Stimulated activated CD4-positive, alpha-beta T cell treated with anti-CD3 and anti-CD28 coated beads, TNF-alpha, amount 100 ng/mL, for 4 hours (primary cell): ENCODE measurements at places on chromosomes 3 and 15.

GRCh38 chr15:75234191-75234810, 23.8 kb upstream of the GOLGA6C start:
- no peak for DNase-seq

GRCh38 chr3:157582637-157582973, 79.4 kb upstream of the VEPH1 start:
- DNase-seq = no peak

DNA sequence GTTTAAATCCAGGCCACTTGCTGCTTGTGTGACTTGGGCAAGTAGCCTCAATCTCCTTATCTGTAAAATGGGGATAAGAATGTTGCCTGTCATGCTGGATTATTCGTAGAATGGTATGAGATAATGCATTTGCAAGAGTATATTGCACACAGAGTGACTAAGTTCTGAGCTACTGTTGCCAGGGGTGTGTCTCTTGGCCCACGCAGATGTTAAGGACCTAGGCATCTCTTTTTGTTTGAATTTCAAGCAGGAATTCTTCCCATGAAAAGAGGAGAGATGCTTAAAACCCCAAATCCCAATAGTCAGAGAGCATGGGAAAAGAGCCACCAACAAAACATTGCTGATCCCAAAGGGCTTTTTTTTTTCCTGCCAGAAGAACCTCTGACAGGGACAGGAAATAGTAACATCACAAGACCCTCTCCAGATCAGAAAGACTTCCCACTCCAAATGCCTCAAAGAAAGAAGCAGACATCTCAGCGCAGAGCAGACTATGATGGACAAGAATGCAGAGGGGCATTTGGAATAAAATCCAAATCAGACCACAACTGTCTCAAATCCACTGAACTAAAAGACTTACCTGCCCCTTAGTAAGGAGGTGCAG, 90.5 kb downstream of the MRPL46 start:
- no peak for DNase-seq

DNA sequence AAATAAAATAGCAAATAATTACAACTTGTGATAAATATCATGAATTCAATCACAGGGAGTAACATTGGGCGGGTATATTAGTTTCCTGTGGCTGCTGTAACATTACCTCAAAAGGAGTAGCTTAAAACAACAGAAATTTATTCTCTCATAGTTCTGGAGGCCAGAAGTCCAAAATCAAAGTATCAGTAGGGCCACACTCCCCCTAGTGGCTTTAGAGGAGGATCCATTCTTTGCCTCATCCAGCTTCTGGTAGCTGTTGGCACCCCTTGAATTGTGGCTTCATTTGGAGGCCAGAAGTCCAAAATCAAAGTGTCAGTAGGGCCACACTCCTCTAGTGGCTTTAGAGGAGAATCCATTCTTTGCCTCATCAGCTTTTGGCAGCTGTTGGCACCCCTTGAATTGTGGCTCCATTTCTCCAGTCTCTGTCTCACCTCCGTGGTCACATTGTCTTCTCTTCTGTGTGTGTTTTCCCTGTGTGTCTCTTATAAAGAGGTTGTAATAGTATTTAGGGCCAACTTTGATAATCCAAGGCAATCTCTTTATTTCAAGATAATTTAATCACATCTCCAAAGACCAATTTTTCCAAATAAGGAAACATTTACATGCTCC, 3.1 kb upstream of the CFAP20DC start:
- DNase-seq = no peak

- DNase-seq = no peak
These were observed 160.6 kb upstream of the POU1F1 start for GRCh38 chr3:87436781-87437543.

GRCh38 chr3:24048843-24049242, 103.8 kb downstream of the NR1D2 start:
- DNase-seq = no peak

DNA sequence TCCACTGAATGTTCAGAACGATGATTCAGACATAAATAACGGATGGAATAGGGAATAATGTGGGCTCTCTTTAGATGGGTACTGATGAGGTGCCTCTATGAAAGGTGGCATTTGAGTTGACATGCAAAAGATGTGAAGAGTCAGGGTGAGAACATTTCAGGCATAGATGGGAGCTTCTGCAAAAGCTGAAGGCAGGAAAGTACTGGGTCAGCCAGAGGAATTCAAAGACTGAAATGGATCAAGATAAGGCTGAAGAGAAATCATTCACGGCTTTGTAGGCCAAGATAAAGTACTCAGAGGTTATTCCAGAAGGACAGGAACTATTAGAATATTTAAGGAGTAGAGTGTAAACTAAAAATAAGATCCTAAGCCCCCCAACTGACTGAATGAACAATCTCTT, 189.6 kb upstream of the MCTP2 start:
- no peak for DNase-seq
